ENCODE measurements at places on chromosomes 2 and 18. TPM values are rescaled to one million over a fixed set of nuclear protein-coding genes. Genes with fewer than 3 reads are reported as not detected.

GRCh38 chr2:46065152-46065551, 232.1 kb upstream of the EPAS1 start:
- peak; percentile 40 for DNase-seq

MOCOS gene
- 17.9 TPM for polyA plus RNA-seq

UGT1A4 gene
- not detected for polyA plus RNA-seq

DNA sequence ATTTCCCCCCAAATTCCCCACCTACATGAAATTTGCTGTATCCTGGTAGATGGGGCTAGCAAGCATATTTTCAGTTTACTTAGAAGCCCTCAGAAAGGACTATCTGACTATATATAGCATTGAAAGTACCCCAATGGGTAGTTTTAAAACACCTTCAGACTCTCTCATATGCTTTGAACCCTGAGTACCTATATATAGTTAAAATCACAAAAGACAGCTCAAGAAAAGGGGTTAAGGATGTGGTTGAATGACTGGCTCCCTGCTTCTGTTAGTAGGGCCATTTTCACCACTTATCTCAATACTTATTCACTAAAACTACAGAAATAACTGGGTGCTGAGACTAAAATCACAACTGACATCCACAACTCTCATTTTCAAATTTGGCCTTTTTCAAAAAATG, 18.5 kb downstream of the WDPCP start:
- DNase-seq, result no peak

CABLES1 gene
- polyA plus RNA-seq, result 1.3 TPM

GRCh38 chr2:237967463-237967951, 693 bp downstream of the UBE2F start:
- DNase-seq, result peak; percentile 58

GRCh38 chr2:217433522-217433921, 569.3 kb downstream of the TNS1 start:
- no peak for DNase-seq

OSBPL6 gene
- polyA plus RNA-seq, result 10.6 TPM

DNA sequence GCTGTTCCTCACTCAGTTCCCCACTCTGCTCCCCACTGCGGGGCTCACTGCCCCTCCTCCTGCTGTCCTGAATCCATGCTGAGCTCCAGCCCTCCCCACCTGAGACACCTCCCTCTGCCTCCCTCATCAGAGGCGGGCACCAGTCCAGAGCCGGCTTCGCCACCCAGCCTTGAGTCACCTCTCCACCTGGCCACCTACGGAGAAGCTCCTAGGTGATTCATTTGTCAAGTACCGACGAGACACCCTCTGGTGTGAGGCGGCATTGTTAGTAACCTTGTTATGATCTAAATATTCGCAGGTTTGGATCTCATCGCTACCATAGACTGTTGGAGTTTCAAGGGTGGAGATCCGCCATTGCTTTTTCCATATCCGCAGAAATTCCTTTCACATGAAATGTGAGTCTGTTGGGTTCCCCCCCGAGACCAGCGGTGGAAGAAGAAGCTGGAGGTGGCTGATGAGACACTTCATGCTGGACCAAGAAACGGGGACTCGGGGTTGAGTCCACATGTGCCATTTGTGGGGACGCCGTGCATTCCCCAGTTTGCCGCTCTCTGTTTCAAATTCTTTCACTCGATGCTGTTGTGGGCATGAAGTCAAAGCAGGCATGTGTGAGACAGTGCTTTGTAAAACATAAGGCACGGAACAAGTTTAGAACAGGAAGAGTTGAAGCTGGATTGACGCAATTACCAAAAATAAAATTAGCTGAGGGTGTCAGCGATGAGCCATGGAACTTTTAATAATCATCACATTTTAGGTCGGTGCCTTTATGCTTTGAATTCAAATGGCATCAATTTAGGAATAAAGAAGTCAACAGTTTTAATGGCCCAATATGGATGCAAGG, 259.8 kb upstream of the HDAC4 start:
- peak; percentile 13 for DNase-seq

- peak; percentile 66 for DNase-seq
Observed at GRCh38 chr2:173058097-173058496, 17.5 kb upstream of the MAP3K20 start.

DNA sequence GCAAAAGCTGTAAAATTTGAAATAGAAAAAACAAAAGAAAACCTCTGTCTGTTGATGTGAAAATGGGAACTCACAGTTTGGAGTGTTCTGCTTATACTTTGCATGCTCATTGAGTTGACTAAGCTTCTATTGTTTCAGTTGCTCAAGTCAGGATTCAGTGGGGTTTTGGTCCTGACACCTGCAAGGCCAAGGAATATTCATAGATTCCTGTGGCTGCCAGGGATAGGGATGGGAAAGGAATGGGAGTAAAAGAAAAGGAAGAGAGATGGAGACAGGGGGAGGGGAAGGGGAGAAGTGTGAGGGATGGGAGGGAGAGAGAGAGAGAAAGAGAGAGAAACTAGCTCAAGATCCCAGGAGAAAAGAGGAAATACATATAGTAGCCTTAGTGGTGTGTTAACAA, 1.3 kb downstream of the CPS1 start:
- DNase-seq, result no peak

LIMS1 gene
- polyA plus RNA-seq, result 82.0 TPM

GRCh38 chr2:178238154-178238521, 43.8 kb downstream of the OSBPL6 start:
- peak; percentile 59 for DNase-seq

DNA sequence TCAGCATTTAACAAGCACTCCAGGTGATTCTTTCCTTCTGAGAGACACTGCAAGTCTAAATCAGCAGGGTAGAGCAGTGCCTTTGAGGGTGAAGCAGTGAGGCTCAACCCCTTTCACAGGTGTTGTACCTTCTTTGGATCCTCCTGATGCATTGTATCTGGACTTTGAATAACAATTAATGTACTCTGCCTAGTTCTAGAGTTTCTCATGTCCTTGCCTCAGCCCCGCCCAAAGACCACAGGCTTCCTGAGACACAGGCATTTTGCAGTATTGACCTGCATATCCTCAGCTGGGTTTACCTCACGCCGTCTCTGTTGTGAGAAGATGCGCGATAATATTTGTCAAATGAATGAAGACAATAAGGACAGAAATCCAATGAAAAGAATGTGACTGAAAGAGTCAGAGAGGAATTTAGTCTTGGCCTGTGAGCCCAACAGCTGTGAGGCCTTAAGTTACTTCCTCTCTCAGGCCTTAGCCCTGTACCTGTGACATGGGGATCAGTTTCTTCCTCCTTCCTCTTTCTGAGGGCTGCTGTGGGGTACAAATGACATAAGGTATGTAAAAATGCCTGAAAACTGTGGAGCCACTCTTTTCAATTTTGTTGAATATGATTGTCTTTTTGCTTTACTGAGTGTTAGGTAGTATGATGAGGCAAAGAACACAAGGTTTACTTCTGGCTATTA, 43.7 kb downstream of the WIPF1 start:
- DNase-seq, result no peak

DNA sequence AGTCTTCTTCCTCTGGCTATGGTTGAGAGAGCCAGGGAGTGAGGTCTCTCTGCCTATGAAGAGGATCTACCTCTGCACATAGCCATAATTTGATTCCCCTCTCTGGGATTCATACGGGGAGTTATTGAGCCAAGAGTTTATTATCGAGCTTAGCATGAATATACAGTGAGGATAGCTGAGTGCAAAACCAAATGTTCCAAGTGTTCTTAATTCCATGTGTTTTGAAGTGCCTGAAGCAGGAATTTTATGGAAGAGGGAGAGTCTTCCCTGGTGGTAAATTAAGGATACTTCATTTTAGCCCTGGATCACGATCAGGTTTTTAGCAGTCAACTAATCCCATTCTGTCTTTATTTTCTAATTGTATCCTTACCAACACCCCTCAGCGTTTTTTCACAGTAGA, 270.6 kb downstream of the C1D start:
- no peak for DNase-seq

GALNT5 gene
- polyA plus RNA-seq, result 76.5 TPM

SGPP2 gene
- polyA plus RNA-seq, result not detected

DNA sequence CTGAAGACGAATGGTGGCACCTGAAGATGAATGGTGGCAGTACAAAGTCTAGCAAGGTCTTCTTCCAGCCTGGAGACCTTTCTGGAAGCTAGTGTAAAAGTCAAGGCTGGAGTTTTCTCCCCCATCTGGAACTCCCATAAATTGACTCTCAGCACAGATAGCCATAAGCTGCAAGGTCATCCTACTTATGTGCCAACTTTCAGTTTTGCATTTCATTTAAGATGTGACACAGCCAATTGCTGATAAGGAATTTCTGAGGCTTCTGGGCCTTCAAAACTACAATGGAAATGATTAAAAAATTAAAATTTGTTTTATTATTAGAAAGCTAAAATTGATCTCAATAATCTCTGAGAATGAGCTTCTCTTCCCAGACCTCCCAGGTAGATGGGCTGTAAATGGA, 10.2 kb downstream of the XDH start:
- no peak for DNase-seq

GRCh38 chr2:151650456-151650855, 83.8 kb downstream of the NEB start:
- DNase-seq, result no peak

HOXD4 gene
- 0.54 TPM for polyA plus RNA-seq

GULP1 gene
- 6.1 TPM for polyA plus RNA-seq

GRCh38 chr2:10388954-10389560, 59.1 kb downstream of the ODC1 start:
- DNase-seq, result no peak

- no peak for DNase-seq
Observed at GRCh38 chr2:177281400-177282180, 17.1 kb upstream of the NFE2L2 start.

- DNase-seq, result no peak
Observed at GRCh38 chr2:129730979-129731378, 248.5 kb upstream of the RAB6C start.

DNA sequence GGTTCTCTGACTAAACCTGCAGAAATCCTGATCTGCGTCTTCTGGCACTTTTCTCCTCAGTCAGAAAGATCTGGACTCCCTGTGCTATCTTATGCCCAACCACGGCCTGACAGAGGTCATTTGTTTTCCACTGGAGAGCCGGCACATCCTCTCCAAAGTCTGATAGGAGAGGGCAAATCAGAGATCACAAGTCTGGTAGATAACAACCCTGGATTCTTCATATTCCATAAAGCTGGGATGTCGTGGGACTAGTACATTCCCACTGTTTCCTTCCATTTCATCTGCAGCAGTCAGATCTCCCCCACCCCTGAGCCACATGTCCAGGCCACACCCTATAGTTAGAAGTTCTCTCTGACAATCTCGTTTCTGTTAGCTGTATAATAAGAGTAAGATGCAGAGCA, 157.0 kb downstream of the MGAT5 start:
- DNase-seq, result peak; percentile 13

DNA sequence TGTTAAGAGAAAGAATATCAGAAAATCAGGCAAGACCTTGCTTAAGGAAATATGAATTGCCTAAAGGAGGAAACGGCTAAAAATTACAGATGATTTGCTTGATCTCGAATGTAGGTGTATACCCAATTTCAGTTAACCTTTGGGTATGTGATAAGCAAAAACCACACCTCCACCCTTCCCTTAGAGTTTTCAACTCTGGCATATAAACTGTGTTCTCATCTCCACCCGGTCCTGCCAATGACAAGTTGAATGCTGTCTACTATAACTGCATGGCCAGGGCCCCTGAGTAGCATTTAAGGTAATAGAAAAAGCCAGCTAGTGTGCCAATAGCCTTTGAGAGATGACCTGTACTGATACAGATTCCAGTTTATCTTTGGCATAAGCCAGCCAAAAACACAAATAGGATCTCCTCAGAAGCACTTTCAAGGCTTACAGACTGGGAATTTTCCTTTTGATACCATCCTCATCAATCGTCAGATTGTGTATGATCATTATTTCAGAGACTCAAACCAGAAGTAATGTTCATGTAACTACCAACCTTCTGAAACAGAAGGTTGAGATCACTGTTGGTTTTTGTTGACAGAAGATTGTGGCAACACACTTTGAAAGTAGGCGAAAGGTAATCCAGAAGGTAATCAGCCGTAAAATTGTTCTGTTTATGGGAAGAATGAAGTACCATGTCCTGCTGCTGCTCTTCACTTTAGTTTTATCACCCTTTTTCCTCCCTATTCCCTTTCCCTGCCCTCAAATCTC, 163.1 kb downstream of the GFPT1 start:
- DNase-seq, result no peak

DNA sequence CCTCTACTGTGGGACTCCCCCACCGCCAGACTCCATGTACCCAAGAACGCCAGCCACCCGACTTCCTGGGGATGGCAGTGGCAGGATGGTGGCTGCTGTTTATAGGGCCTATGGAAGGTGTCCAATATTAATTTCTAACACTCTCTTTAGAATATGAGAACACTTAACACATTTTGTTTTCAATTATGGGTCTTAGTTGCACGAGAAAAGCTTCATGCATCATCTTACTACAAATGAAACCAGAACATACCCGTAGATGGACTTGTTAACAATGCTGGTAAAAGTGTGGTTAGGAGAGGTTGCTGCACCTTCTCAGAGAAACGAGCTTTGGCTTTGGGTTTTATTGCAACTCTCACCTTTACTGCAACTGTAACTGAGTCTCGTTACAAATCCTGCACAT, 335.6 kb upstream of the ID2 start:
- DNase-seq, result no peak

DNA sequence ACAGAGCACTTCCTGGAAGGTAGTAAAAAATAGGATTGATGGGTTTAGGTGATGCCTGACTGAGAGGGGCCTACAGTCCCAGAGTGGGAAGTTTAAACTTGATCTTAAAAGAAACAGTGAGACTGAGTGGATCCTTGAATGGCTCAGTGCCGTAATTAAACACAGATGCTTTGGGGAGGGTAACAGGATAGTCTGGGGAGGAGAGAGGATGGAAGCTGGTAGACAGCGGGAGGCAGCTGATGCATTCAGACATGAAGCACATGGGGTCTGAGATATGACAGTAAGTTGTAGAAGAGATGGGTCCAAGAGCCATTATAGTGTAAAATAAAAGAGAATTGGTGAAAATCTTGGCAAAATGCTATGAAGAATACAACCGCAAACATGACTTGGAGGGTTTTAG, 54.4 kb downstream of the AOX1 start:
- no peak for DNase-seq

SRD5A2 gene
- not detected for polyA plus RNA-seq

GRCh38 chr2:193891023-193891422, 1696.3 kb upstream of the TMEFF2 start:
- no peak for DNase-seq

DNA sequence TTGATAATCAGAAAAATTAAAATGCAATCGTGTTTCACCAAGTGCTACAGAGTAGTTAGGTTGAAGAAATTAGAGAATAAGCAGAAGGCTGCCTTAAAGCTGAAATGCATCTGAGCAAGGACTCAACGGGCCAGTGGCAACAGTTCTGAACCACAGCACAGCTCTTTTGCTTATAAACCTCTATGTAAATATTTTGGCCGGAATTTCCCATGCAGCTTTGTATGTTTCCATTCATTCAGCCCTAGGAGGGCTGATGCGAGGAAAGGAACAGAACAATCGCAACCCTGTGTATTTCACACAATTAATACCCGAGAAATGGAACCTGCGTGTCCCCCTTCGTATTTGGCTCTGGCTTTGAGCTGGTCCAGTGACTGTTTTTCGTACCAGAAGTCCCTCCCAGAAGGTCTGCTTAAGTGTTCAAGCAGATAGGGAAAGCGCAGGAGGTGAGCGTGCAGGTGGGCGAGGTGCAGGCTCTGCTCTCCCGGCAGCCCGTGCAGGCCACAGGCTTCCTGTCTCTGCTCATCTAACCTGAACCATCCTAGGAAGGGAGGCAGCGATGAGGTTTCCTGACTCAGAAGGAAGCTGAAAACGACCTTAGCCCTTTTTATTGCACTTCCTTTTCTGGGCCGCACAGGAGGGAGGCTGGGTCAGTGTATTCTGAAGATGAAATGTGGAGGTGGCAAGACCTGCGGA, 67.3 kb downstream of the ASB1 start:
- no peak for DNase-seq

GRCh38 chr2:231679908-231680284, 28.4 kb upstream of the PTMA start:
- DNase-seq, result no peak

Data from GM23248 (cell line).